ENCODE measurements at places on chromosomes 1 and 21.

- DNase-seq = no peak
These were observed 52.0 kb downstream of the AHDC1 start for GRCh38 chr1:27551953-27552312.

DNA sequence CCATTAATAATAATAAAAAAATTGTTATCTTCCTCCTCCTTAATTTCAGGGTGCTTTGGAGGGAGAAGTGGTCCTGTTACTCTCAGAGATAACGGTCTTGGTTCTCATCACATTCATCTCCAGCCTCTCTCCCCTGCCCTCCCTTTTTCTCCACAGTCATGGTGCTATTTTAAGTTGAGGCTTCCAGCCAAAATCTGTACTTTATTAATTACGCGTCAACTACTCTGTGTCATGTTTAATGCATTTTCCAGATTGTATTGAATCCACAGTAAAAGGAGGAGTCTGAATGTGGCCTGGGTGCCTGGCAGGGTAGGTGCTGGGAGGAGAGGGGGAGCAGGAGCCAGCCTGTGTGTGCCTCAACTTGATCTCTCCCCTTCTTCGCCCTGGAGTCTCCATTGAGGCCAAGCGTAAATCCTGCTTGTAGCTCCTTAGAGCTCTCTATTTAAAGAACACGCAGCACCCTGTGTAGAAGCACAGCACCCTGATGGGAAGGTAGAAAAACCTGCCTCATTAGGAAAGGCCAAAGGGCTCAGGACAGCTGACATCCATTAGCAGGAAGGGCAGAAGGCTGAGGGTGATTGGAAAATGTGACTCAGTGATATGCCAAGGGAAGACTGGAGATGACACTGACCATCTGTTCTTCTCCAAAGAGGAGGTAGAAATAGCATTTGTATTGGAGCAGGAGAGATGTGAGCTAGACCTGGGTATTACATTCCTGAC lies 82.4 kb downstream of the PLXNA2 start:
- no peak for DNase-seq

- peak; percentile 81 for DNase-seq
These were observed 16.3 kb downstream of the BATF3 start for GRCh38 chr1:212683357-212683722.

DNA sequence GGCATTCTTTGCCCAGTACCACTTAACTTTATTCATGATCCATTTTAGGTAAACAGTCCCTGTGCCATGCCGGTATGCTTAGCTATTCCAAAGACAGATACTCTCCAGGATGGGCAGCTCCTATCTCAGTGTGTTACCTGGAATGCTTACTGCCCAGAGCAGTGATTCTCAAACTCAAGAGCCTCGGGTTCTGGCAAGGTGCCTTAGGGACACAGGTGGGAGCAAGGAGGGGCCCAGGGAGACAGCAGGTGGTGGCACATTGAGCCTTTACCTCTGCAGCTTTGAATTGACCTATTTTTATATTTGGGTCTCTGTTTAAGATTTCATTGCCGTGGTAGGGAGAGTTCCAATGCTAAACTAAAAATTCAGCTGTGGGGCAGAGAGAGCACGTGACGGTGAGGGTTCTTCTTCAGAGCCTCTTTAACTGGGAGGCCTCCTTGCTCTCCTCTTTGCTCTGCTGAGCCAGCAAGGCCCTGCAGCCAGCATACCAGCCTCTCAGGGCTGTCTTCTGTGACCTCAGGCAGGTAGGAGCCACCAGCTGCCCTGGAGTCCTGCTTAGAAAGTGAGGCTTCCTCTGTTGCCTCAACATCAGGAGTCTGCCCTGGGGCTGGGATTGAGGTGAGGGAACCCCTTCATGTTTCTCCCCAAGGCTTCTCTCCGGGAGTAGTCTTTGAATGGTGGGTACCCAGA lies 20.2 kb downstream of the PHGDH start:
- DNase-seq = no peak

- DNase-seq = no peak
These were observed 4.4 kb downstream of the B3GALT2 start for GRCh38 chr1:193181985-193182384.

Data from GM12878 (cell line).